ENCODE measurements at places on chromosomes 3 and 15.

- DNase-seq: no peak
Measured at GRCh38 chr15:60760646-60761504, 281.9 kb upstream of the ICE2 start.

GRCh38 chr3:54071601-54072000 lies 50.8 kb upstream of the CACNA2D3 start:
- DNase-seq: no peak

- no peak for DNase-seq
Measured at GRCh38 chr3:16801223-16801622, 83.5 kb upstream of the PLCL2 start.

GRCh38 chr3:17195192-17195611 lies 310.4 kb downstream of the PLCL2 start:
- DNase-seq: no peak

- no peak for DNase-seq
Measured at GRCh38 chr3:156675830-156676767, 1.7 kb downstream of the TIPARP start.

DNA sequence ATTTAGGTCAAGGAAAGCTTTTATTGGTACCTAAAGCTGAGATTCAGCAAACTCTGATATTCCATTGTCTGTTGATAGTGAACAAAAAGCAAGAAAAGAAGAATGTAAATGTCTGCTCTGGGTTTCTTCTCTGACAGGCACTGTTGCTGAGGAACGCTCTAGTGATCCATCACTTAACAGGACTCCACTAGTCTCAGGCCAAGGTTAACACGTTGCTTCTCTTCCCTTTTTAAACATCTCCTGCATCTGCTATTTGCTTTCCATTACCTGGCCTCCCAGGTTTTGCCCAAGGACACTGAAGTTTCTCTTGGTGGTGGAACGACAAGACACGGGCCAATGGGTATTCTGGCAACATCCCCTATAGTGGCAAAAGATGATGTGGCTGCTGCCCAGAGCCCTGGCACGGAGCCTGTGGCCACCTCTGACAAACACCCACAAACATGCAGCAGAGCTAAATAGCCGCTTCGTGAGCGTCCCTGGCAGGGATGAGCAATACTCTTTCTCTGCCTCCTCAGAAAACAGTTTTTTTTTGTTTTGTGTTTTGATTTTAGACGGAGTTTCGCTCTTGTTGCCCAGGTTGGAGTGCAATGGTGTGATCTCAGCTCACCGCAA lies 97.8 kb upstream of the AKAP13 start:
- DNase-seq: no peak

DNA sequence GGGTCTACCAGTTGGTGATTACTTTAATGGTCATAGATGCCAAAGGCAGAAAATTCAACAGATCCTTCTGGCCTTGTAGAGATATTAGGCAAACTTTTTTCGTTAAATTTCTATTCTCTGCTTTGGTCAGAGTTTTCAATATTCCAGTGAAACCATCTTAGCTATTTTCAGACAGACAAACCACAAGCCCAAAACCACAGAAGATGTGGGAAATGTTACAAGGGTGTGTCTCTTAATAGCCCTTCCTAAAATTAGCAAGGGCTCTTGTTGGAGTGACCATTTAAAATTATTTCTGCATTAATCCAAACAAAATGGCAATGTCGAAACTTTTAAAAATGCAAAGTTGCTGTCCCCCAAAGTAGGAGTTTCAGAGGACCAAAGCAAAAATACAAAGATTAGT lies 102.8 kb downstream of the ARRDC4 start:
- DNase-seq: no peak

All from stimulated activated CD8-positive, alpha-beta memory T cell treated with anti-CD3 and anti-CD28 coated beads, Interleukin-4, amount 100 ng/mL, for 4 hours (primary cell).